ENCODE measurements at places on chromosomes 2 and 18. TPM values are rescaled to one million over a fixed set of nuclear protein-coding genes. Genes with fewer than 3 reads are reported as not detected.

- no peaks in the 10 kb centered on the region for H3K4me1 ChIP-seq
- H3K27me3 ChIP-seq = no peaks in the 10 kb centered on the region
- no peaks in the 10 kb centered on the region for H3K36me3 ChIP-seq
- no peak overlapping the region for H3K4me3 ChIP-seq
- no peak overlapping the region for H3K27ac ChIP-seq
Observed at GRCh38 chr2:129314120-129314519, 665.3 kb upstream of the RAB6C start.

Gene B3GNT2
- total RNA-seq = 18.9 TPM

- H3K36me3 ChIP-seq = no peaks in the 10 kb centered on the region
- H3K4me1 ChIP-seq = no peaks in the 10 kb centered on the region
- H3K27ac ChIP-seq = no peak overlapping the region
- DNase-seq = no peak
- no peaks in the 10 kb centered on the region for H3K27me3 ChIP-seq
Observed at GRCh38 chr18:44898498-44898897, 217.8 kb downstream of the SETBP1 start.

Gene SOX11
- not detected for total RNA-seq

GRCh38 chr2:19547321-19547720, 188.9 kb upstream of the OSR1 start:
- no peak for DNase-seq
- no peaks in the 10 kb centered on the region for H3K36me3 ChIP-seq
- no peaks in the 10 kb centered on the region for H3K4me1 ChIP-seq

Gene REG3A
- total RNA-seq = not detected

Gene CYP27C1
- not detected for total RNA-seq

- H3K4me3 ChIP-seq = no peak overlapping the region
- H3K27me3 ChIP-seq = no peaks in the 10 kb centered on the region
- H3K27ac ChIP-seq = no peak overlapping the region
- H3K4me1 ChIP-seq = no peaks in the 10 kb centered on the region
- H3K36me3 ChIP-seq = no peaks in the 10 kb centered on the region
Observed at GRCh38 chr2:50018921-50019320, 864.6 kb upstream of the FSHR start.

GRCh38 chr2:239726091-239726591, 299.0 kb downstream of the NDUFA10 start:
- no peaks in the 10 kb centered on the region for H3K4me1 ChIP-seq
- H3K4me3 ChIP-seq = no peak overlapping the region
- H3K27me3 ChIP-seq = no peaks in the 10 kb centered on the region
- no peak for DNase-seq

GRCh38 chr18:69233465-69234054, 167.1 kb upstream of the DOK6 start:
- H3K27ac ChIP-seq = no peak overlapping the region
- H3K27me3 ChIP-seq = no peaks in the 10 kb centered on the region
- DNase-seq = no peak
- no peak overlapping the region for H3K4me3 ChIP-seq
- H3K36me3 ChIP-seq = no peaks in the 10 kb centered on the region

Gene RESP18
- total RNA-seq = not detected

GRCh38 chr2:135689679-135690078, 52.0 kb upstream of the UBXN4 start:
- no peaks in the 10 kb centered on the region for H3K36me3 ChIP-seq
- H3K27ac ChIP-seq = no peak overlapping the region
- DNase-seq = no peak
- no peak overlapping the region for H3K4me3 ChIP-seq
- H3K27me3 ChIP-seq = no peaks in the 10 kb centered on the region

- H3K4me1 ChIP-seq = no peaks in the 10 kb centered on the region
- no peak overlapping the region for H3K4me3 ChIP-seq
- no peak overlapping the region for H3K27ac ChIP-seq
- no peaks in the 10 kb centered on the region for H3K27me3 ChIP-seq
- DNase-seq = no peak
- no peaks in the 10 kb centered on the region for H3K36me3 ChIP-seq
Observed at GRCh38 chr2:187316040-187316439, 132.0 kb downstream of the CALCRL start.

- peak overlapping the region; percentile 53 for H3K4me3 ChIP-seq
- no peaks in the 10 kb centered on the region for H3K27me3 ChIP-seq
- no peak for DNase-seq
- H3K27ac ChIP-seq = no peak overlapping the region
- peaks cover 13% of the 10 kb centered on the region for H3K4me1 ChIP-seq
Observed at GRCh38 chr2:6864923-6865345, 773 bp downstream of the CMPK2 start.

Gene ITPRIPL1
- total RNA-seq = 0.75 TPM

DNA sequence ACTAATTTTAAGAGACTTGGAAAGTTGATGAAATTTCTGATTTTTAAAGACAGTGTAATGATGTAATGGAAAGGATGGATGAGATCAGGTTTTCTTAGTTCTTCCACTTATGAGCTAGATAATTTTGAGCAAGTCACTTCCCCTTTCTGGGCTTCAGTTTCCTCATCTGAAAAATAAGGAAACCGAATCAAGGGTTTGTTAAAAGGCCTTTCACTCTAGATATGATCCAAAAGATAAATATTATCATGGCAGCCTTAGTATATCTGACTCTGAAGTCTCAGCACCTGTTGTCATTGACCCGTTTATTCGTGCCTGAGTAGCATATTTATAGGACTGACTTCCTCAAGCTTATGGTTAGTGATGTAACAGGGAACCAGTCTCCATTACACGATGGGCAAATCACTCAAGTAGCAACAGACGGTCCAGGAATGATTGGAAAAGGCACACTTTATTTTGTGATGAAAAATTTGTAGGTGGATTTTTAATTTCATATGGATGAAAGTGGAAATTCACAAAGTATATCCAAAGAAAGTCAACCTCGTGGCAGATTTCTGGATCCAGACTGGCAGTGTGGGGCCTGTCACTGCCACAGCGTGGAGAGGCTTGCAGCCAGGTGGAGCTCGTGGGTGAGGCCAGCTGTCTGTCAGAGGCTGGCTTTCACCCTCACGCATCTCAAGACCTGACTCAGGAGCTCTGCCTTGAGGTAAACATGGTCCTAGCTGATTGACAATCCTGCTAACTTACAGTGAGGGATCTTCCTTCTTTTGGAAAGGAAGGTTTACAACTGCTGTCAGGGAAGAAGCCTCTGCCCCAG, 137.9 kb upstream of the CXCR4 start:
- H3K27ac ChIP-seq = no peak overlapping the region
- H3K27me3 ChIP-seq = no peaks in the 10 kb centered on the region
- H3K4me1 ChIP-seq = no peaks in the 10 kb centered on the region
- no peaks in the 10 kb centered on the region for H3K36me3 ChIP-seq
- DNase-seq = no peak

DNA sequence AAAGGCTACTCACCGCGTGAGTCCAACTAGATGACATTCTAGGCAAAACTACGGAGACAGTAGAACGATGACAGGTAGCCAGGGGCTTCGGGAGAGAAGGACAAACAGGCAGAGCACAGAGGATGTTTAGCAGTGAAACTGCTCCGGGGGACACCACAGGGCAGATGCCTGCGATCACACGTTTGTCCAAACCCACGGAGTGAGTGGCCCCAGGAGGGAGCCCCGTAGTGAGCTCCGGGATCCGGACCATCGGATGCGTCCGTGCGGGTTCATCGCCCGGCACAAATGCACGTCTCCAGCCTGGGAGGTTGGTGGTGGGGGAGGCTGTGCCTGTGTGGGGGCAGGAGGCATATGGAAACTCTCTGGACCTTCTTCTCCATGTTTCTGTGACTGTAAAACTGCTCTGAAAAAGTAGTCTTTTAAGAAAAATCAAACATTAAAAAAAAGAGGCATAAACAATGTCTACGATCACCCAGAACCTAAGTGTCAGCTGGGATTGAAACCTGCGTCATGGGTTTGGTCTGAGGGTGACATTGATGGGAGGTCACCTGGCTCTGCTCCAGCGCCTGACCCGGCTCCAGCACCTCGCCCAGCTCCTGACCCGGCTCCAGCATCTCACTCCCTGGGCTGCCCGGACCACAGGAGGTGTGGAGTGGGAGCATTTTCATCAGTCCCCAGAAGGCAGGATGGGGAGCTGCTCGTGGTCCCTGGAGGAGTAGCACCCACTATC, 83.0 kb upstream of the CTDP1 start:
- H3K27me3 ChIP-seq = no peaks in the 10 kb centered on the region

Gene ABCB11
- total RNA-seq = not detected

Gene GALNT14
- total RNA-seq = 1.1 TPM

GRCh38 chr2:186575856-186576255, 14.0 kb upstream of the ITGAV start:
- no peak overlapping the region for H3K4me3 ChIP-seq
- DNase-seq = no peak
- peak overlapping the region; percentile 73 for H3K27ac ChIP-seq
- H3K27me3 ChIP-seq = no peaks in the 10 kb centered on the region
- H3K4me1 ChIP-seq = peaks cover 18% of the 10 kb centered on the region
- H3K36me3 ChIP-seq = no peaks in the 10 kb centered on the region

DNA sequence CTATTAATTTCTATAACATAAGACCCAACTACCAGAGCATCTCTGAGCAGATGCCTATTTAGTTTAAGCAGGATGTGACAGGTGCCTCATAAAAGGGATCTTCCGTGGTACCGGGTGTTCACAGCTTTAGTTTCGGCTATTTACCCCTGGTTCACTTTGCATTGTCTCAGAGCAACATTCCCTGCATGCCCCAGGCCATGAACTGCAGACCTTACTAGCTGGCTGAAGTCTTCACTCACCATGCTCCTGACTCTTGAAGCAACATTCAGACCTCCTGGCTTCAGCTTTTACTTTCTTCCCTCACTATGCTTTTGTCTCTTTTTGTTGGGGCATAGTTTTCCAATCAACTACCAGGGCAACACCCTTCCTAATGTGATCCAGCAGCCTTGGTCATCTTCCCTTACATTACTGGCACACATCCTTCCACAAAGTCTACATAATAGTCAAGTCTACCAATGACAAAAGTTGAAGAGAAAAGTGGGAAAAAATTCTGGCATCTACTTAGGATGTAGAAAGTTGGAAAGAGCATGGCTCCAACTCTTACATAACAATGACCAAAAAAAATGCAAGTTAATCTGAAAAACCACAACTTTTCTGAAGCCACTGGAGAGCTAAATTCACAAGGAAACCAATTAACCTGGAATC, 99.2 kb downstream of the SESTD1 start:
- no peaks in the 10 kb centered on the region for H3K36me3 ChIP-seq
- H3K27ac ChIP-seq = no peak overlapping the region
- no peaks in the 10 kb centered on the region for H3K27me3 ChIP-seq
- H3K4me3 ChIP-seq = no peak overlapping the region
- H3K4me1 ChIP-seq = no peaks in the 10 kb centered on the region

- no peaks in the 10 kb centered on the region for H3K36me3 ChIP-seq
- no peak for DNase-seq
- no peak overlapping the region for H3K4me3 ChIP-seq
- H3K27me3 ChIP-seq = no peaks in the 10 kb centered on the region
Observed at GRCh38 chr2:180416627-180417026, 409.5 kb upstream of the CWC22 start.

DNA sequence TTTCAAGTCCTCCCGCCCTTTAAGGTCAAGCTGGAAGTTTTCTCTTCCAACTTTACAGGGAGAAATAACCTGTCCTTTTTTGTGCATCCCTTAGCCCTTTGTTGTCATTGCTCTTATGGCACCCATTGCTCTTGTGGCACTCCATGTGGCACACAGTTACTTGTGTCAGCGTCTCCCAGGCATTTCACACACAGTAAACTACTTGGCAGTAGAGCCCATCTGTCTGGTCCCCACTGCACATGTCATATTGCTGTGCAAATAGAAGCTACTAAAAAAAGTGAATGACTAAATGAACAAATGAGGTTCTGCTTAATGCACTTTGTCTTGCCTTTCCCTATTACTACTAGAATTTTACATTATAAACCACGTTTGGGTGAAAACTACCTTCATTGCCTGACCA, 149.3 kb downstream of the EML6 start:
- H3K27me3 ChIP-seq = no peaks in the 10 kb centered on the region
- DNase-seq = no peak
- H3K4me3 ChIP-seq = no peak overlapping the region
- H3K4me1 ChIP-seq = no peaks in the 10 kb centered on the region
- H3K27ac ChIP-seq = no peak overlapping the region

GRCh38 chr2:158905341-158905740, 63.1 kb upstream of the TANC1 start:
- DNase-seq = no peak
- H3K36me3 ChIP-seq = no peaks in the 10 kb centered on the region
- no peak overlapping the region for H3K4me3 ChIP-seq
- no peaks in the 10 kb centered on the region for H3K27me3 ChIP-seq

GRCh38 chr2:186822323-186822722, 26.6 kb downstream of the ZSWIM2 start:
- H3K4me3 ChIP-seq = no peak overlapping the region
- H3K4me1 ChIP-seq = no peaks in the 10 kb centered on the region
- no peak overlapping the region for H3K27ac ChIP-seq
- no peaks in the 10 kb centered on the region for H3K27me3 ChIP-seq
- DNase-seq = no peak

Gene KCNK3
- 8.3 TPM for total RNA-seq

DNA sequence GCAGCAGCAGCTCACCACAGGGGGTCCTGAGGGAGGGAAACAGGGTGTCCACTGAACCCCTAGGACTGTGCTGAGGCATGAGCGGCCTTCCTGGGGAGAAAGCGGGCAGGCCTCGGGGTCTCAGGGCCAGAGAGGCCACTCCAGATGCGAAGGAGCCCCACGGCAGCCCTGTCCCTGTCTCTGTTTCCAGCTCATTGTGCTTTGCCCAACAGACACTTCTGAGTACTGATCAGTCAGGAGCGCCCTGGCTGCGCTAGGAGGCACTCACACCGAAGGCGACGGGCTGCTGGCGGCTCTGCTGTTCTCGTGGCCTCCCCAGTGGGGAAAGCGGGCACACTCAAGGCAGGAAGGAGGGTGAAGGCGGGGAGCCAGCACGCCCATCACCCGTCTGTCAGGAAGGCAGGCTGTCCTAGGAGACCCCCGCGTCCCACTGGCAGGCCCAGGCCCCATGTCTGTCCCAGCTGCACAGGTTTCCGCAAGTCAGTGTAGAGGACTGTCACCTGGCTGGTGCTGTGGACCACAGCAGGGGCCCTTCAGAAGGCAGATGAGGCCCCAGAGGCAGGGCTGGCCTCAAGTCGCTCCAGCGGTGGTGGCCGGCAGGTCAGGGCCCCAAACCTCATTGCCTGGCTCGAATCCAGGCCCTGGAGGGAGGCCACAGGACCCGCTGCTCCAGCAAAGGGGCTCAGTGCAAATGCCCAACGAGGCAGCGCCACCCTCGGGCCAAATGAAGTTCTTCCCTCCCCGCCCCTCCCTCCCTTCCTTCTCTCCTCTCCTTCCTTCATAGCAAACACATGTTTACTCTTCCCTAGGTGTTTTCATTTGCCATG, 6.8 kb downstream of the ESPNL start:
- no peak overlapping the region for H3K4me3 ChIP-seq
- DNase-seq = no peak
- H3K27me3 ChIP-seq = no peaks in the 10 kb centered on the region

DNA sequence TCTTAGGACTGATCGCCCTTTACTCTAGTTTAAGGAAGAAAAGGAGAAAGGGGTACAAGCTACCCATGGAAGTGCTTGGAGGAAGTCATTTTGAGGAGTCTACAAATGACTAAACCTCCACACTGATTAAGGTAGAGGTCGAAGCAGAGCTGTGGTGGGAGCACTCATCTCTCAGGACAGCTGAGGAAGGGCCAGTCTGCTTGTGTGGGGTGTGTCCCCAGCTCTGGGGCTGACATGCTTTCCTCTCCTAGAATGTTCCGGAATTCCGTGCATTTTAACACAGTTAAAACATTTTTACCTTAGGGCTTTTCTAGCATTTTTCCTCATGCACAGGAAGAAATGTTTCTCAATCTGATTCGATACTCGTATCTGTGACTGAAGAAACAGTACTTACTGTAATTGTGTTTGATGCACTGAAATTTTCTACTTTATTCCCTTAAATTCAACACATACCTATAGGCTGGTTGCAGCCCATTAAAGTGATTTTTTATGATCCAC, 135.1 kb downstream of the NCK2 start:
- peaks cover 84% of the 10 kb centered on the region for H3K4me1 ChIP-seq
- H3K4me3 ChIP-seq = no peak overlapping the region
- no peaks in the 10 kb centered on the region for H3K36me3 ChIP-seq
- no peaks in the 10 kb centered on the region for H3K27me3 ChIP-seq

Gene GAL3ST2
- not detected for total RNA-seq

Measured in thyroid gland (tissue), 4 donors.